ENCODE measurements at places on chromosomes 1 and 21. TPM values are rescaled to one million over a fixed set of nuclear protein-coding genes. Genes with fewer than 3 reads are reported as not detected.
A peak's percentile ranks its signal among the peaks of the same experiment; 100 is the strongest.

Gene PRRX1
- 55.1 TPM for total RNA-seq

DNA sequence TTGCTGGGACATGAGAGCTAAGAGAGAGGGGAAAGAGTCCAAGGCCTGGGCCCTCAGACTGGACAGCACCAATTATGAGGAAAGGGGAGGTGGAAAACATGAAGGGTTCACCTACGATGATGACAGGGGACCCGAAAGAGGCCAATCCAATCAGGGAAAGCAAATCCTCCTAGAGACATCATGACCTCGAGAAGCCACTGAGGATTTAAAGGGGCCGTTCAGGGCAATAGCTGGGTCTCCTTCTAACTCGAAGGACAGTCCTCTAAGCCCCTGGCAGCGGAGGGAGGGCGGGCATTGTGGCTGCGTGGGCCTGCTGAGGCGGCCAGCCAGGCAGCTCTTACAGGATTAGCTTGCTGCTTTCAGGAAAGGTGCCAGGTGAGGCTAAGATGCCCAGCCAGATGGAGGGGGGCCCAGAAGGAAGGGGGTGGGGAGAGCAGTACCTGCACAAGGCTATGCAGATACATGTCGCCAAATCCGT is 7.4 kb downstream of the MEF2D start:
- peaks cover 15% of the 10 kb centered on the region for H3K4me1 ChIP-seq
- H3K27ac ChIP-seq = peak overlapping the region; percentile 97
- H3K4me3 ChIP-seq = peak overlapping the region; percentile 13
- DNase-seq = no peak
- no peaks in the 10 kb centered on the region for H3K27me3 ChIP-seq
- peaks cover 3% of the 10 kb centered on the region for H3K36me3 ChIP-seq

Gene SLC9C2
- total RNA-seq = not detected

DNA sequence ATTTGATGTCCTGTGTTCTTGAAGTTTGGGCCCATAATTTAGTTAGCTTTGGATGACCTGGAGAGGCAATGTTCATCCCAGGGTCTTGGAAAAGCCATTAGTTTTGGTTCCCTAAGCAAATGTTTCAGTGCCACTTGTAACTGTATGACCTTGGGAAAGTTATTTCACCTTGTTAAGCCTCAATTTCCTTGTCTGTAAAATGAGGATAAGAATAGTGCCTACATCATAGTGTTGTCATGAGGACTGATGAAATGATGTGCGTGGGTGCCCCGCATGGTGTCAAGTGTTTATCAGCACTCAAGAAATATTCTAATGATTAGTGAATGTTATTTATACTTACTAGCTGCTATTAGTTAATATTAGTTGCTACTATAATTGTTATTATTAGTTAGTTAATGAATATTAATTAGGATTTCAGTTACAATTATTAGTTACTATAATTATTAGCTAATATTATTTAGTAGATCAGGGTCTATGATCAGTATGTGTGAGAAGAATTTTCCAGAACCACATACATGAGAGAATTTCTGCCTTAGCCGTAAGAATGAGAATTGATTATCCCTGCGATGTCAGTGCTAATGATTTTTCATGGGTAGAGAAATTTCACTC is 1.9 kb downstream of the SH3BGR start:
- no peaks in the 10 kb centered on the region for H3K36me3 ChIP-seq
- no peak overlapping the region for H3K4me3 ChIP-seq
- no peak for DNase-seq
- H3K27ac ChIP-seq = peak overlapping the region; percentile 95

GRCh38 chr1:156050376-156050775 is 3.2 kb downstream of the UBQLN4 start:
- no peaks in the 10 kb centered on the region for H3K4me1 ChIP-seq
- H3K4me3 ChIP-seq = no peak overlapping the region
- no peaks in the 10 kb centered on the region for H3K27me3 ChIP-seq
- peaks cover 21% of the 10 kb centered on the region for H3K36me3 ChIP-seq

DNA sequence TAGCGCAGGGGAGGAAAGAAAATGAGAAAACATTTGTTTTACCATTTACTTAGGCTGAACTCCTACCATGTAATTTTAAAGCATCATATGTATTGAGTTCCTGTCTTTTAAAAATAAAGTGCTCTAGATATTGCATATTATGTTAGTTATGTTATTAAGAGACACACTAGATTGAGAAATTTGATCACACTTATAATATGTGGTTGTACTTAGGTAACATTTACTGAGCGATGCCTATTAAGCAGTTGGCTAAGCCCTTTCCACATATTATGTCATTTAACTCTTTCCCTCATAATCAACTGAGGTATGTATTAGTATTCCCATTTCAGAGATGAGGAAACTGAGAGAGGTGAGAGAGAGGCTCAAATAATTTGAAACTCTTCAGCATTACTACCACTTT is 4.5 kb upstream of the LRRC8D start:
- H3K27me3 ChIP-seq = no peaks in the 10 kb centered on the region
- no peaks in the 10 kb centered on the region for H3K36me3 ChIP-seq
- no peaks in the 10 kb centered on the region for H3K4me1 ChIP-seq
- H3K4me3 ChIP-seq = no peak overlapping the region

GRCh38 chr1:229759037-229759435 is 133.0 kb downstream of the URB2 start:
- no peaks in the 10 kb centered on the region for H3K4me1 ChIP-seq
- H3K4me3 ChIP-seq = no peak overlapping the region
- H3K27ac ChIP-seq = no peak overlapping the region
- no peak for DNase-seq
- no peaks in the 10 kb centered on the region for H3K36me3 ChIP-seq

DNA sequence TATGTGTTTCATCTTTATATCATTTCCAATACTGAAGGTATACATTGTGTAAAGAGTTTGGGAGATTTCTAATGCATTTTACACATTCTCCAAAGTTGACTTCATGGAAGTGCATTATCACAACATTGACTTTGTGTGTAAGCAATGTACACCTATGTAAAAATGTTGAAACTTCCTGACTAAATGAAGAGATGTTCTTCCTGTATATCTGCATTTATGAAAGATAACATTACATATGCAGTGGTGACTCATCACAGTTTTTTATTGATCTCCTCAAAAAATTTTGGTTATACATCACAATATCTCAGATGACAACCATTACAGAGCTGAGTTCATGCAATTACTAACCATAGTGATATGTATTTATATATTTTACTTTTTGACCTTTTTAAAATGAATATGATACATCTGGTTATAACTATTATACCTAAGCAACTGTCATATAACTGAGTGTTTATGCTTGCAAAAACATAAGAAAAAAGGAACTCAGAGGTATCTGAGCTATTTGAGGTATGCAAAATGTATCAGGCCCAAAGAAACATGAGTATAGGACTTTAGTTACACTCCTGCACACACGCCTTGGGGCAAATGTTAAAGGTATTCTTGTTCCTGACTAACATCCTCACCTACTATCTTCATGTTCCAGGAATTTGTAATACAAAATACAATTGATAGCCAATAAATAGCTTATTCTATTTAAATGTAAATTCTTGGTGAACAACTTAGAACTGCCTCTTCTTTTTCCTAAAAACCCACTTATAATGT is 88.2 kb upstream of the OLFM3 start:
- H3K36me3 ChIP-seq = no peaks in the 10 kb centered on the region
- no peaks in the 10 kb centered on the region for H3K27me3 ChIP-seq
- no peak overlapping the region for H3K27ac ChIP-seq
- H3K4me3 ChIP-seq = no peak overlapping the region
- no peaks in the 10 kb centered on the region for H3K4me1 ChIP-seq

GRCh38 chr1:37037690-37038089 is 3.4 kb upstream of the GRIK3 start:
- no peak overlapping the region for H3K27ac ChIP-seq
- H3K27me3 ChIP-seq = peaks cover 42% of the 10 kb centered on the region
- DNase-seq = no peak

DNA sequence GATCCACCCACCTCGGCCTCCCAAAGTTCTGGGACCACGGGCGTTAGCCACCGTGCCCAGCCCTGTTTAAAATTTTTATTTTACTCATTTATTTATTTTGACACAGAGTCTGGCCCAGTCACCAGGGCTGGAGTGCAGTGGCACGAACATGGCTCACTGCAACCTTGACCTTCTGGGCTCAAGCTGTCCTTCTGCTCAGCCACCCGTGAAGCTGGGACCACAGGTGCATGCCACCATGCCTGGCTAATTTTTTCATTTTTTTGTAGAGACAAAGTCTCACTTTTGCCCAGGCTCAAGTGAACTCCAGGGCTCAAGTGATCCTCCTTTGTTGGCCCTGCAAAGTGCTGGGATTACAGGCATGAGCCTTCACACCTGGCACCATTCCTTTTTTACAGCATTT is 27.5 kb upstream of the DNAJC6 start:
- H3K4me3 ChIP-seq = no peak overlapping the region
- no peaks in the 10 kb centered on the region for H3K4me1 ChIP-seq
- no peaks in the 10 kb centered on the region for H3K27me3 ChIP-seq
- H3K27ac ChIP-seq = no peak overlapping the region
- H3K36me3 ChIP-seq = no peaks in the 10 kb centered on the region
- no peak for DNase-seq

DNA sequence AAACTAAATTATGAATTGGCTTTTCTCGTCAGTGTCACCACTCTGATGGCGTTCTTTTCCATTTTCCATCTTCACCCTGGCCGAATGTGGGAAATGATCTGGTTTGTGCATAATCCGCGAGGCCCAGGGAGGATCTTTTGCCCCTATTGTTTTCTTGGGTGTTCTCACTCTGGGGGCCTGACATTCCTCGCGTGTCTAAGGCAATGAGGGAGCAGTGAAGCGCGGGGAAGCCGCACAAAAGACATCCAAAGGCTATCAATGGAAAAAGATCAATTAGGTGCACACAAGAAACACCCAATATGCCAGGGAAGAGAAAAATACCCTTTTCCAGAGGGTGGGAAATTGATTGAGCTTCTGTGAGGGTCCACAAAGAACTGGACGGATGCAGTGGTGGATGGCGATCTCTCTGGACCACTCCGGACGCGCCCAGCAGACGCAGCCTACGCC is 941 bp upstream of the C1orf21 start:
- H3K27ac ChIP-seq = peak overlapping the region; percentile 96
- DNase-seq = no peak
- H3K27me3 ChIP-seq = no peaks in the 10 kb centered on the region
- no peaks in the 10 kb centered on the region for H3K36me3 ChIP-seq
- peak overlapping the region; percentile 96 for H3K4me3 ChIP-seq
- no peaks in the 10 kb centered on the region for H3K4me1 ChIP-seq

GRCh38 chr1:7437036-7437435 is 334.1 kb upstream of the VAMP3 start:
- H3K4me1 ChIP-seq = peaks cover 3% of the 10 kb centered on the region
- H3K27ac ChIP-seq = no peak overlapping the region
- no peaks in the 10 kb centered on the region for H3K27me3 ChIP-seq
- no peak for DNase-seq
- H3K36me3 ChIP-seq = no peaks in the 10 kb centered on the region

DNA sequence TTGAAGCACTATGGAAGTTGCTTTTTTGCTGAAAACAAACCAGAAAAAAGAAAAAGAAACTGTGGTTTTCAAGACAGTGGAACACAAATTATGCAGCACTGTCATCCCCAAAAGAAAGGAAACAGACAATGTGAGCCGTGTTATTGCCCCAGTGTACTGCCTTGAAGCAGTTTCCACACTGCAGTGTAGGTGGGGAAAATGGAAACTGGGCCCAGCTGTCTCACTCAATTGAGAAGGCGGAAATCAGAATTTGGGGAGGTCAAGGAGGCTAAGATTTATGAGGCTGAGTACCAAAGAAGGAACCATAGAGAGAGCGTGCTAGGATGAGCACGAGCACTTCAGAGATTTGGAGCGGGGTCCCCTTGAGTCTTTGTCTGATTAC is 55.5 kb downstream of the MPZL1 start:
- no peaks in the 10 kb centered on the region for H3K4me1 ChIP-seq
